ENCODE measurements at places on chromosomes 12 and 14.

- no peak for DNase-seq
Measured at GRCh38 chr12:122147514-122148290, 26.3 kb downstream of the IL31 start.

DNA sequence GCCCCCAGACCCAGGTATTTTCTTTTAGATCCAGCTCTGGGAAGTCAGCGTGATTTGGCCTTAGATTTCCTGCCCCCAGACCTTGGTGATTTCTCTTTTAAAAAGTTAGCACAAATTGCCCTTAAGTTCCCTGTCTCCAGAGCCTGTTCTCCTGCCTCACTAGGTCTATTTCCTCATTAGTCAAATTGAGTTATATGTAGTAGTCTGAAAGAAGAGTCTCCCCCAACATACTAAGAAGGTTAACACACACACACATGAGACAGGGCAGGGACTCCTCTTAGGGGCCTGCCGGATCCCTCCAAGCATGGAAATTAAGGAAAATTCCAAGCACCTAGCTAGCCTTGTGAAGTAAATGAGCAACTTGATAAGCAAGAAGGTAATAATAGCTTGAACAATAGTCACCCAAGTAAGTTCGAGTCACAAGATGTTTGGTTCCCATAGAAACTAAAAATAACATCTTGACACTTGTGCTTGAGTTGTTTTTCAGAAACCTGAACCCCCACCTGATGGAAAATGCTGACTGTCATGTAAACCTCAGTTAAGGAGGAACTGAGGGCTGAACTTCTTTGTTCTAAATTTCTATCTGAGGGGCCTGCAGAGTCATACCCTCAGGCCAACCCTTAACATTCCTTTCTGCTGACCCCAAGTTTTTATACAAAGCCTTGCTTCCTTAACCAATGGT lies 51.6 kb downstream of the CAND1 start:
- DNase-seq = no peak

- DNase-seq = no peak
Measured at GRCh38 chr14:100609941-100610391, 22.7 kb upstream of the BEGAIN start.

DNA sequence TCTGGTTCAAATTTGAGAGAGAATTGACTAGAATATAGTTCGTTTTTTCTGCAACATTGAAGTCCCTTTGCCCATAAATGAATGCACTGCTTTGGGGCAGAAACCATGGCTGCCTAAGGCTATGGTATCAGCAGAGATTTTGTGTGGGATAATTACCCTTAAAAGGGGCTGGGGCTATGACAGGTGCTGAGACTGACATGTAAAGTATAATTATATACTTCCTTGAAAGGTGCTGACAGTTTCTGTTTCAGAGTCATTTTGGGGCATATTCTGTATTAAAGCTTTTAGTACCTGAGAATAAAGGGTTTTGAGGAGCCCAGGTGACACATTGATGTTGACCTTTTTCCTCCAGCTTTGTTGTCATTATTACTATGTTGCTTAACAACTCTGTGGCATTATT lies 150.3 kb upstream of the PTPRQ start:
- no peak for DNase-seq

DNA sequence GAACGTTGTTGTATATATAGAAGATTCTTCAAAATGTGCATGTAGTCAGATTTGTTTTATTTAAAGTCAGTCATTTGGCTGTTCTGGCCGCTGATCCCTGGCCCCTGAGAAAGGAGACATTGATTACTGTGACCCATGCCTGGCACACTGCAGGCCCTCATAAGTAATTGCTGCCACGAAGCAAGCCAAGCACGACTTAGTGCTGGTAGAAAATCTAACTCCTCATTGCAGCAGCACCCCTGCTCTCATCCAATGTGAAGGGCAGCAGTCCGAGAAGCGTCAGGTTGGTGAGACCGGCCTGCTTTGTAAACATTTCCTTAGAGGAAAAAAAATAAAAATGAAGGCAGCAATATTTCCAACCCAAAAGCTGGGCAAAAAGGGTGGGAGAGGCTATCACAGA lies 22.8 kb upstream of the TMTC2 start:
- DNase-seq = no peak

GRCh38 chr12:93741659-93742109 lies 64.5 kb downstream of the CRADD start:
- no peak for DNase-seq

DNA sequence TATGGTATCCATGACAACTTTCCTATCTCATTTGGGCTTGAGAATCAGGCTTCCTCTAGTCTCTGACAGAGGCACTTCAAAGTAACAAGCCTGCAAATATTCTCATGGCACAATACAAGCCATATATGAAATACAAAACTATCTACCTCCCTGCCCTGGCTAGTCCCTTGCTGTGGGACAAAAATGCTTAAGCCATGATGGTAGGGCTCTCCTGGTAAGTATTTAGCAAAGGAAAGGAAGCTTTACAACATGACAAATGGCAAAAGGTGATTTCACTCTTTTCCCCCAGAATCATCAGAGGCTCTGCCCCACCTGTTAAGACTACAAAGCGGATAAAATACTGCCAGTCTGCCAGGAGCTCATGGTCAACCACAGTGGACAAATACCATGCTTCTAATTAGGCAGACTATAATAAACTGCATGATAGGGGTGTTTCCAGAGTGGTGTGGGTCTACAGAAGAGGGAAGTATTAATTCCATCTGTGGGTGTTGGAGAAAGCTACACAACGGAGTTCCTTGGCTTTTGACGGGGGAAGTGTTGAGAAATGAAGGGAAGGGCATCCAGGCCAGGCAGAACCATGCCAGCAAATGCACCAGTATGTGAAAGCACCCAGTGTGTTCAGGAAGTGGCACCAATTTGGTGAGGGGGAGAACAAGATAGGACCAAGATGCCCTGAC lies 92.9 kb downstream of the SPTSSA start:
- no peak for DNase-seq

DNA sequence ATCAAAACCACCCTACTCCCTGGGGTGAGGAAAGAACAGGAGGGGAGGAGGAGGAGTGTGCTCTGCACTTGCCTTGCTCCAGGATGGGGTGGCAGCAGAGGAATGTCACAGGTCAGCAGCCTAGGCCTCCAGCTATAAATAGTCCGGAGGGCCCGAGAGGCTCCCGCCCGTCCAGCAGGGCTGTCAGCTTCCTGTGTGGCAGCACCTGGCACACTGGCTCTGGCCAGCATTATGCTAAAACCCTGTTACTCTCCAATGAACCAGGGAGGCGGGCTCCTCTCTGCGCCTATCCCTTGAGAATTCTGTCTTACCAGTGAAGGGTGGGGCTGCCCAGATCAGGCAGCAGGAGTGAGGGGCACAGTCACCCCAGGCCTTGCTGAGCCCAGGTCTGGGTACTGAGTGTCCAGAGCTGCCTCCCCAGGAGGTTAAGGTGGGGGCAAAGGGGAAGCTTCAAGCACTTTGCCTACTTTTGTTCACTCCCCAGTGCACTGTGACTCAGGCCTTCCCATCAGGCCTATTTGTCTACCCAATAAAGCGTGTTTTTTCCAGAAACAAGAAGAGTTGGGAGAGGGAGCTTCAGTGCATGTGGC lies 1.2 kb upstream of the COX14 start:
- DNase-seq = no peak

DNA sequence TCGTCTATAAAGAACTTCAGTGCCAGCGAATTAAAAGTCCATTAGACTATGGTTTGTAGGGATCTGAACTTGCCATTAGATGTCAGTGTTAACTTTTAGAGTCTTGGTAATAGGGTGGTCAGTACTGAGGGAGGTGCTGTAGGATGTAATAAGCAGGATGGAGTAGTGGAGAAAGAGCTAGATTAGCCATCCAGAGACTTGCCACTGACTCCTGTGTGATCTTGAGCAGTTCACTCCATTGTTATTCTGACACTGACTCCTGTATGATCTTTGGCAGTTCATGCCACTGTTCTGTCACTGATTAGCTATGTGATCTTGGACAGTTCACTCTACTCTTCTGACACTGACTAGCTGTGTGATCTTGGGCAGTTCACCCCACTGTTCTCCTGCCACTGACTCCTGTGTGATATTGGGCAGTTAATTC lies 133.6 kb downstream of the TTLL5 start:
- DNase-seq = no peak

Data from stimulated activated CD8-positive, alpha-beta memory T cell treated with anti-CD3 and anti-CD28 coated beads, Interleukin-4, amount 100 ng/mL, for 1 hour (primary cell).